ENCODE measurements at places on chromosomes 4 and X.

GRCh38 chrX:41956027-41956426 is 32.7 kb upstream of the CASK start:
- DNase-seq, result no peak

DNA sequence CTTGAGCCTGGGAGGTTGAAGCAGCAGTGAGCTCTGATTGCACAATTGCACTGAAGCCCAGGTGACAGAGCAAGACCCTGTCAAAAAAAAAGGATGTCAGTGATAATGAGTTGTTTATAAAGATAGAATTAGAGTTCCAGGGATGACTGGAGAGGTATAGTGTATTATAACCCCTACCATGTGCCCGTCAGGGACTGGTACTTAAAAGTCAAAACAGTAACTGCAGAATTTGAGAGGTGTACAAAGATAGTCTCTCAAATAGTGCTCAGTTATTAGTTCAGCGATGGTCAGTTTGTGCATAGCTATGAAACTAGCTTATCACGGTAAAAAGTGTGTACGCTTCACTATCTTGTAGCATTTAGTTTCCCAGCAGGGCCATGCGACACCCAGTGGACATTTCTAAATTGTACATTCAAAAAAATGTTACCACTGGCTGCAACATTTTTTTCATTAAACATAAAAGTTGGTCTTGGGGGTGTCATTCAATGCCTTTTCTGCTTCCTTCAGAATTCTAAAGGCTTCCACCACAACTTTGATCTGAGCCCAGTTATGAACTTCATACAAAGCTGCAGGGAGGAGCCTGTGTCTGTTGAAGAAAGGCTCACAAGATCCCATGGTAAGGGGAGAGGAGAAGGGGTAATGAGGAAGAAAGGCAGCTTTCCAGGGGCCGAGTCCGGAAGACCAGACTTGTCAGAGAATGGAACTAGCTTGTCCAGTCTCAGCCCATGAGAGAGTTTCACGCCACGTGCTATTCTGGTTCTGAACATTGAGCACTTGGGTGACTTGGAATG is 9.2 kb upstream of the GYG2 start:
- peak; percentile 18 for DNase-seq

- DNase-seq, result no peak
These were observed 36.6 kb upstream of the PAQR3 start for GRCh38 chr4:78975865-78976264.

- no peak for DNase-seq
These were observed 98.3 kb downstream of the GK start for GRCh38 chrX:30751497-30751896.

DNA sequence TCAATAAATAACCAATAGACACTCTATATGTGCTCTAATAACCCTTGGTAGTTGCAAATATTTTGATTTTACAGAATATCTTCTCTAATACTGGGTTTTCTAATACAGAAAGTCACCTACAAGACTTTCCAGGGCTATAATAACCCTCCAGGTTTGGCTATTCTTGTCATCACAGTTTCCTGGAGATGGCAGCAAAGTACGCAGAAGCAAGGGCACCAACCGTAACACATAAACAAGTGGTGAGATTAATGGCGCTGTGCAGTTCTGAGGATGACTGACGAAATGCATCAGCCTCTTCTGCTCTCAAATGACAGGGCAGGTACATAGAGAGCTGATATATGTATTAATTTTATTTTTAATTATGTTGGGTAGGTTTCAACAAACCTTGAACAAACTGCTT is 122.4 kb downstream of the C4orf33 start:
- DNase-seq, result no peak

DNA sequence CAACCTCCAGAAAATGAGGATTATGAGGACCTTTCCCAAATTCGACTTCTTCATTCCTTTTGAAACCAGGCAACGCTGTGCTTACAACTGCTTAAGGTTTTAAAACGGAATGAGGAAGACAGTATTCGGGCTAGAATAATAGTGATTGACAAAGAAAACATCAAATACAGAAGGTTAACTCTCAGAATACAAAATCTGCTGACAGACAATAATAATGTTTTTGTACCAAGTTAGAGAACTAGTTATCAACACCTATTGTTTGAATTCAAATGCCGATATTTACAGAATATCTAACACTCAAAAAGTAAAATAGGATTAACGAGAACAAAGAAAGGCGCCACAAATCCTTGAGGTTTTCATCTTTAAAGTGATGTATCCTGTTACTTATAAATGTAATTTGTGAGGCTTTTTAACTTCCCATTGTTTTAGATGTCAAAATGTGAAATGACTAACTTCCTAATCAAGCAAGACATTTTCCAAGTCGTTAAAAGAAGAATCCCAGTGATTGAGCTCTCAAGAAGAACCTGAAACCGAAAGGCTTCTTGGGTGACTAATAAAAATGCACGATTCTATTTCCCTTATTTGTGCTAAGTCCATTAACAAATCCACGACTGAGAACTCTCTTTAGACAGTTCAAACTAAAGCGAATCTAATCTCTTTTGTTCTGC is 118.3 kb downstream of the SORBS2 start:
- DNase-seq, result no peak

- DNase-seq, result no peak
These were observed 29.9 kb downstream of the CPEB2 start for GRCh38 chr4:15031993-15032675.

- no peak for DNase-seq
These were observed 29.6 kb downstream of the NOP14 start for GRCh38 chr4:2933566-2934076.

- no peak for DNase-seq
These were observed 480.1 kb downstream of the IL1RAPL1 start for GRCh38 chrX:29067351-29067750.

GRCh38 chr4:155444721-155445120 is 68.0 kb upstream of the MAP9 start:
- DNase-seq, result no peak

DNA sequence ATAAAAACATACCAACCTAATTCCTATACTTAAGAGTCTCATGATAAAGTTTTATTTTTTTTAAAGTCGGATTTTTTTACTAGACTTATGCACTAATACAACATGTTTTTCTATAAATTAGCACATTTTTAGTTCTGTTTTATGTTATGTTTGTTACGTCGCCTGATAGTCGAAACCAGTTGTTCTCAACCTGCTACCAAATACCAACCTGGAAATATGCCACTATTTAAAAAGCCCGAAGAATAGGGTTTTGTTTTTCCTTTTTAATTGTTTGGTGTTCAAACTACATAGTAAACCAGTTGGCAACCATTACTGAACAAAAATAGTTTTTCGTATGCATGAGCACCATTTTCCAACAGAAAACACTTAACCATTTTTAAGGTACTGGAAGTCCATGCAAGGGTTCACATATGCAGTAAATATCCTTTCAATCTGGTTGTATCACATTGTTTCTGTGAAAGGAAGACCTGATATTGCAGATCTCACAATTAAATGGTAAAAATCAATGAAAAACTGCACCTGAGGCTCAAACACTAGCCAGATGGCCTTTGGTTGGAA is 1.4 kb downstream of the WDFY3 start:
- no peak for DNase-seq

DNA sequence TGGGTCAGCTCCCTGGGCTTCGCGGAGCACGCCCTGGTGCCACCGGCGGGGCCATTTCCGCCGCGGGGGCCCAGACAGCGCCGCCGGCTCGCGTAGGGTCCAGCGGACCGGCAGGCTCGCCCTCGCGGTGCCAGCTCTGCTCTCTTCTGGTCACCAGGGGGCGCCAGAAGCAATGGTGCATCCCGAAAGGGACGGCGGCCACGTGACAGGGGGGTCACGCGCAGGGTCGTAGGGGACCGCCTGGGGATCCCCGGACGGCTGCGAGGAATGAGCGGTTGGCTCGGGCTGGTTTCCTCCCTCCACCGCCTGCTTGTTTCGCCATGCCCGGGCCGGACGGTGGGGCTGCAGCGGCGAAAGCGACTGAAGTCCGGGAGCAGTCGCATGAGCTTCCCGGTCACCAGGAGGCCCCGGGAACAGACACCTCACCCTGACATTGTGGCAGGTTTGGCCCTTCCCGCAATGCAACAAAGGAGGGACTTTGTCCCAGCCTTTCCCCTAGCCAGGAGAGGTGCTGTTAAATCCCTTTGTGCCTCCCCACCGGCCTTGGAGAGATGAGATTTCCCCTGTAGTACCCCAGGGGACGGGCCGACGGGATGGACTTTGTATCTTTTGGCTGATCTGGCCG is 15.8 kb downstream of the ZCCHC12 start:
- DNase-seq, result peak; percentile 78

Data from inflammatory macrophage treated with lipopolysaccharide for 1 hour (primary cell).